Right hindlimb (tissue), 1 donor: ENCODE measurements at places on chromosomes 4 and X.

GRCh38 chr4:19522966-19523365, 728.7 kb upstream of the SLIT2 start:
- DNase-seq, result no peak

GRCh38 chr4:184450045-184450444, 24.3 kb downstream of the IRF2 start:
- DNase-seq, result no peak

DNA sequence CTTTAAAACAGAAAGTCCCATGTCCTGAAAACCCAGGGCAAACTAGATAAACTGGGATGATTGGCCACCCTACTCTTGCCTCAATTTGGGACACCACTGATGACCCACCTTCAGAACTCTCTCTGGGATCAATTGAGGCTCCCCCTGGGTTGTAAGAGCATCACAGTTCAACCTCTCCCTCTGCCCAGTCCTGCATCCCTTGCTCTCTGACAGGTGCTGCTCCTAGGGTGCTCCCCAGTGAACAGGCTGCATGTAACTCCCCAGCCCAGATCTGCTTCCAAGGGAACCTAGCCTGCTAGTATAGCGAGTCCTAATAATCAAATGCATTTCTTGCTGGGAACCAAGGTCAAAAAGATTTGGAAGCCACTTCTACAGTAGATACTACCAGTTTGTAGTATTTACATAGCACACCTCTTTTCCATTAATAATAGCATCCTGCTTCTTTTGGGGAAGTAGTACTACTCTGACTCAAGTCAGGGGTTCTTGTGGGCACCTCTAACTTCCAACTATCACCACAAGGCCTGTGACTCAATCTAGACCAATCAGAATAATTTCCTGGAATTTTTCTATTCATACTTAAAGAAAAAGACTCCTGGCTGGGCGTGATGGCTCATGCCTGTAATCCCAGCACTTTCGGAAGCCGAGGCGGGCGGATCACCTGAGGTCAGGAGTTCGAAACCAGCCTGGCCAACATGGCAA, 42.1 kb upstream of the SPINK2 start:
- no peak for DNase-seq

DNA sequence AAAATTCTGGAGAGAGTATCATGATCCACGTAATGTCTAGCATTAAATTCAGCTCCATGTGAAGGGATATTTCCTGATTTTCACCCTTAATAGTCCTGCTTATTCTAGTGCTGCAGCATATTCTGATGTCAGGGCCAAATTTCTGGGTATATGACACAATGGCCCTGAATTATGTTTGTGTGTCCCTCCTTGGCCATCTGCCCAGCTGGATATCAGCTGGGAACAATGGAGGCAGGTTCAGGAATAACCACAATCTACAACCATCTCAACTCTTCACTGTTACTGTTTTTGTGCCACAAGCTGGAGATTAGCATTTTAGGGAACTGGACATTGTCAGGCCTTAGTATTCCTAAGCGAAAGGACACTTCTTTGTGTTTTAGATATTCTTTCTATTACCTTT, 3.5 kb downstream of the GLRB start:
- DNase-seq, result no peak

GRCh38 chr4:189656641-189657040, 284.0 kb upstream of the FRG1 start:
- peak; percentile 45 for DNase-seq

GRCh38 chrX:106363214-106363613, 195.1 kb downstream of the PWWP3B start:
- no peak for DNase-seq

GRCh38 chrX:4397471-4397870, 684.0 kb upstream of the PRKX start:
- DNase-seq, result no peak

DNA sequence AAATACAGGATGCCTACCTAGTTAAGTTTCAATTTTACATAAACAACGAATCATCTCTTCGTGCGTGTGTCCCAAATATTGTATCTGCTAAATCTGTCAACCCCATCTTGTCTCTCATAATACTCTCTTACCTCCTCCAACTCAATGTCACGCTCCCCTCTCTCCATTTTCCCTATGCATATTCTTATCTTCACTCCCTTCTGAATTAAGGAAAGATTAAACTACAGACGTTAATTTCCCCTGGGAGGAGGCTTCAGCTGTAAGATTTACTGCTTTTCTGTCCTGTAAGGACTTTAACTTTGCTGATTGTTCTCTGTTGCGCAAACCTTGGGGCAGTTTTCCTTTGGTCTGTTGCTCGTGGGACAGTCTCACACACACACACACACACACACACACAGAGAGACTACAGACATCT, 455 bp upstream of the ABCB7 start:
- peak; percentile 18 for DNase-seq

DNA sequence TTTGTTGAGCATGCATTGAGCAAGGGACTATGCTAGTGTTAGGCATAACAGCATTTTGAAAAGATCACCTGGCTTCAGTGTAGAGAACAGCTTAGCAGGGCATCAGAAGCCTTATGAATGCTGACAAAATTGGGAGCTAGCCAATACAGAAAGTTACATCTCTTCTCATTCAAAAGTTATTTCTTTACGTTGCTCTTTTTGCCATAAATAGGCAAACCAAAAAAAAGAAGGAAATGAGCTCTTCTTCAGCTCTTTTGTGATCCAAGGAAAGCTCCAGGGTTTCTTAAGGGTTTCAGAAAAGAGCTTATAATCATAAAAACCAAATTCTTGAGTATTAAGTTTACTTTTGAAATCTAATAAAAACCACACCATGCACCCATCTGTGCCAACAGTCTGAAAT, 35.2 kb upstream of the LNX1 start:
- DNase-seq, result no peak

DNA sequence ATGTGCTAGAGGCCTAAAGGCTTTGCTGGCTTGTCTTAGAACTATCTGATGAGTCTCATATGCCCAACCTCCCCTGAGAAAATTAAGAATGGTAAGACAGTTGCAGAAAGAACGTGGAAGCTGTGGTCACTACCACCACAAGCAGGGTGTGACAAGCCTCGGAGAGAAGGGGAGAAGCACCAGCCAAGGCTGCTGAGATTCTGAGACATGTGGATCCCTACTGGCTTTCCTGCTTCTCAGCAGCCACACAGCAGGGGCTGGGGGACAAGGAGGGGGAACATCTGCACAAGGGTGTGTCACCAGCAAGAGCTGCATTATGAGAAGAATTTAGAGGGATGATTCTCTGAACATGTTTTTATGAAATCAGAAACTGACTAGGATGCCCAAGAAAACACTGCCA, 19.4 kb downstream of the TAPT1 start:
- DNase-seq, result no peak

DNA sequence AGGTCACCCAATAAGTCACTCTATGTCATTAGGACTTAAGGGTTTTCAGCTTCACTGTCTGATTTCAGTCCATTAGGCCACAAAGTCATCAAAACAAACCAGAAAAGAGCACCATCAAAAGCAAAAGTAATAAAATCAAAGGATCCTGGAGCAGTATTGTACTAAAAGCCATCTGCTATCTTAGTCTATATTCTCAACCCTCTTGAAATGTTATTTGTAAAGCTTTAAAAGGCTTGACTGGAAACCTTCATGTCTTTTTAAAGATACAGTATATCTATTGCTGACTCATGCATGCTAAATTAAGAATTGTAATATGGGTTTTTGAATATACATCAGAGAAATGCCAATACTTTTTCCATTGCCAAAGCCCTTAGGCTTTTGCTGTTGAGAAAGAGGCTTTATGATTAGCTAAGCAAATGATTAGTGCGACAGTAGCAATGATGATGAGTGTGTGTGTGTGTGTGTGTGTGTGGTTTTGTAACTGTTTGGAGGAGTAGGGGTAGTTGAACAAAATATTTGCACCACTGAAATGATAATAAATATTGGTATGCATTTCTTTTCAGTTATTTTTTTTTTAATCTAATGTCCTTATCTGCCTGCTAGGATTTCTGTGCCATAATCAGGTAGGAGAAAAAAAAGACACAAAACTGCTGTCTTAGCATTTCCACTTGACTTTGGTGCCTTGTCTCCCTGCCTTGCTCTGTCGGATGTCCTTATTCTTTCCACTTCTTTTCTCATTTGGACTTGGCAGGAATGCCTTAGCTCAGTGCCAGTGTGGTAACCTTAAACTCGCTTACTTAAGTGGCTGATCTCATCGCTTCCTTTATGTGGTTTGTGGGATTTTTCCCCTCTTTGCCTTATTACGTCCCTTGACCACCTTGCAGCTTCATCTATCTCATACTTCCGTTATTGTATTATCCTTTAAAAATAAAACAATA, 119.7 kb downstream of the PCDH7 start:
- DNase-seq, result peak; percentile 52

- no peak for DNase-seq
Observed at GRCh38 chrX:153733651-153734240, 9.1 kb downstream of the ABCD1 start.

- no peak for DNase-seq
Observed at GRCh38 chr4:1337376-1337831, 9.6 kb upstream of the UVSSA start.

DNA sequence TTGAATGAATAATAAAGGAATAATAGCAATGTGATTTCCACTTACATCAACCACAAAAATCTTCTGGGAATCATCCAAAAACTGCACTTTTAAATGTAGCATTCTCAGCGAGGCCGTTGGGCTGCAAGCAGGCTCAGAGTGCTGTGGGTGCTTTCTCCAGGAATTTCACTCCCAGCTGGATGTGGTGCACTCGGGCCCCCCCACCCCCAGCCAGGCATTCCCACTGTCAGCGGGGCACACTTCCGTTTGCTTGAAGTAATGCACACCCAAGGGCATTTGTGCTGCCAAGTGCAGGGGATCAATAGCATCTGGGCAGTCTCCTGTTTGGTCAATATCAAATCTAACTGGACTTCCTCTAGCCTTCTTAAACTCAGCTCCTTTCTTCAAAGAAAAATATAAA, at the start of gene FRMD7:
FRMD7 (minus strand) TSS at position 278 of the 400 bp plus-strand sequence; CDS start at position 102, 176 bp downstream.
- no peak for DNase-seq

GRCh38 chr4:82528868-82529267, 32.9 kb downstream of the TMEM150C start:
- DNase-seq, result no peak

DNA sequence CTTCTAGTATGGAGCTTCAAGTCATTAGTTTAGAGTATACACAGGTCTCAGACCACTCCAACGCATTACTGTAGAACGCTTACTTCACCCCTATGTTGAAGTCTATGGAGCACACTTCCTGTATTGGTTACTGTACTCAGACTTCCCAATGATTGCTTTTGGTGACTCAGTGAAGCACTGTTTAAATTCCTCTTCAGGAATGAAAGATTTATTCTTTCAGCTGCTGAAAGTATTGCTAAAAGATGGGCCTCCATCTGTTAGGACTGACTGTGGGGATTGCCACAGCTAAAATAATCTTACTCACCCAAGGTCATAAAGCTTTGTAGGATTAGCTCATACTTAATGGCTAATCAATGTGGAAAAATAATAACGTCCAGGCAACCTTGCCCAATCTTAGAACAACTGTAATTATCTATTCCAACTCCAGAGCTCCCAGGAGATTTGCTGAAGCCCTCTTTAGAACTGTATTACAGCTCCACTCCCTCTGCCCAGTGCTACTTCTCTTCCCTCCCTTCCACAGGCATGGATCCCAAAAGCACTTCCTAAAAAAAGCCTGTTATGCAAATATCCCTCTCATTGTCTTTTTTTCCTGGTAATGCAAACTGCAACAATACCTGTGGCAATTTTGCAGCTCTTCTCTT, 281.9 kb upstream of the HS3ST1 start:
- no peak for DNase-seq

- no peak for DNase-seq
Observed at GRCh38 chr4:165539801-165540200, 161.0 kb downstream of the CPE start.

DNA sequence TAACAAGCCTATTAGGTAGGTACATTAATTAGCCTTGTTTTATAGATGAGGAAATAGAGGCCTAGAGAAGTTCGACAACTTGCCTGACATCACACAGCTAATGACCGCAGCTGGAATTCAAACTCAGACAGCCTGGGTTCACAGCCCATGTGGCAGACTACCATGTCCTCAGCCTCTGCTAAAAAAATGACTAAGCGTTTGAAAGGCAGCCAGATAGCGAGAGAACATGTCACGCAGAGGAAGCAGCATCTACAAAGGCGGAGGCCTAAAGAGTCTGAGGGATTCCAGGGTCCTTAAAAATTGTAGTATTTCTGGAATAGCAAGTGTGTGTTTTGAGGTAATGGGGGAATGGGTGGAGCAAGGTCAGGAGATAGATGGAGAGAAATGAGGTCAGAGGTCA, 33.2 kb upstream of the BMP15 start:
- DNase-seq, result no peak

DNA sequence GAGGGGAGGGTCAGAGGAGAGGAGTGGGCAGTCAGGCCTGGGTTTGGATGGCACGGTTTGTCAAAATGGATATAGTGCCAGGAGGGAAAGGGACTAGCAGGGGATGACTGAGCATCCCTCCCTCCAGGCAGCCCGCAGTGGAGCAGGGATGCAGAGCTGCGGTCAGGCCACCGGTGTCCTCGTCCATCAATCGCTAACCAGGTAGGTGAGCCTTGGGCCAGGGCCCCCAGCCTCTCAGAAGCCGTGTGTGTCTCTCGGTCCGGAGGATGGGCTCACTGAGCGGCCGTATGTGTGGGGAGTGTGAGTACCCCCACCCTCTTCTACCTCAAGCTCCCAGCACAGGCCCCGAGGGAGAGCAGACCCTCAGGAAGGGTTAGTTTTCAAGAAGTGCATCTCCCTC, 538 bp upstream of the CYTL1 start:
- no peak for DNase-seq

DNA sequence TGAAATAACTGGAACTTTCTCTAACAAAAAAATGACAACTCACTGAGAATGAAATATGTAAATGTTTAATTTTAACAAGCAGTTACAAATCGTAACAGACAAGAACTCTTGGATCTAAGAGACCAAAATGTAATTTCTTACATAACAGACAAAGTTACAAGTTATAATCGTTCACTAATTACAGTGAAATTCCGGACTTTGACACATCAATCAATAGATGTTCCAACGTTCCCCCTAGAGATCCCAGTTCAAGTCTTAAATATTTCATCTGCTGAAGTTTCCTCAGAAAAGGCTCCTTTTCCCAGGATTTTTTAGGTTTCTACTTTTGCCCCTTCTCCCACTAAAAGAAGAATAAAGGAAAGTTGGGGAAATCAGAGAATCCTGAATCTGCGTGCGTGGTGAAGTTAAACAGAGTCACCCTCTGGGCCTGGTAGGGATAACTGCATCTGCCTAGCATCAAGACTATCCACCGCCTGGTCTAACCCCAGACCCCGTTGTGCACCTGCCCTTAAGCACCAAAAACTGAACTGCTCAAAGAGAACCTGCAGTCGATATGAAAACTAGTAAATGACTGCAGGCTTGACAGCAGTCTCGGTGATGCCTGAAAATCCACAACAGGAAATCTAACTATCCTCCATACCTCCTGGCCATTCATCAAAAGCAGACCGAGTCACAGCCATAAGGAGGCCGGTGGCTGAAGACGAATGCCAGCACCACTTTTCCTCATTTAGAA, 2.3 kb downstream of the IRF2 start:
- peak; percentile 33 for DNase-seq

GRCh38 chr4:74377714-74378113, 12.8 kb downstream of the EREG start:
- DNase-seq, result no peak

- DNase-seq, result peak; percentile 54
Observed at GRCh38 chrX:77450996-77451395, 3.8 kb downstream of the FGF16 start.

GRCh38 chr4:94508296-94508695, 56.6 kb downstream of the PDLIM5 start:
- no peak for DNase-seq

- no peak for DNase-seq
Observed at GRCh38 chrX:153499341-153499740, 4.6 kb downstream of the BGN start.
